ENCODE measurements at places on chromosomes 4 and X.
A peak's percentile ranks its signal among the peaks of the same experiment; 100 is the strongest.

- DNase-seq = no peak
These were observed 151.2 kb downstream of the SPATA18 start for GRCh38 chr4:52202251-52202779.

DNA sequence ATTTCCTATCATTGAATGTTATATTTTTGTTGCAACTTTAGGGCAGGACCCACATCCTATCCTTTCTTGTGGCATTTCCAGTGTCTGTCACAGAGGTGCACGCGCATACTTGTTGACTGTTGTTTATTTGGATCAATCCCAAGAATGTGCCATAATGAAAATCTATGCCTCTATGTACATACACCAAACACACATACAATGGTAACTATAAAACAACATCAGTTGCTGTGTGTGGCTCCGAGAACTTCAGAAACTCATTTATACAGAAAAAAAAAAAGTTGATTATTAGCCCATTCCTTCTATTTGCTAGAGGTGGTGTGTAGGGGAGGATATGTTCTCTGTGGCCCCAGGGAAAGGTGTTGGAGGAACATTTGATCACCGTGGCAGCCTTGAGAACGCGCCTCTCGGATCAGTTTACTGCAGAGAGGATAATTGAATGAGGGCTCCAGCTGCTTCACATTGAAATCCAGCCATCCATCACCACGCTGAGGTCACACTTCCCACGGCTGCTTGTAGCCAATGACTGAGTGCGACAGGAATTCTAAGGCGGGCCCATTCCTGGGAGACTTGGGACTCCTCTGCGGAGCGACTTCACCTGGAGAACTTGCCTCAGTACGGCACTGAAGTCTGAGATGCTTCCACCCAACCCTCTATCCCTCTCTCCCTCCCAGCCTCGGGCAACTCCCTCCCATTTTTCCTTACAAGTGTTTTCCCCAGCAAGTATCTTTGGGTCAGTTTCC, 19.5 kb downstream of the SMPX start:
- DNase-seq = peak; percentile 75

DNA sequence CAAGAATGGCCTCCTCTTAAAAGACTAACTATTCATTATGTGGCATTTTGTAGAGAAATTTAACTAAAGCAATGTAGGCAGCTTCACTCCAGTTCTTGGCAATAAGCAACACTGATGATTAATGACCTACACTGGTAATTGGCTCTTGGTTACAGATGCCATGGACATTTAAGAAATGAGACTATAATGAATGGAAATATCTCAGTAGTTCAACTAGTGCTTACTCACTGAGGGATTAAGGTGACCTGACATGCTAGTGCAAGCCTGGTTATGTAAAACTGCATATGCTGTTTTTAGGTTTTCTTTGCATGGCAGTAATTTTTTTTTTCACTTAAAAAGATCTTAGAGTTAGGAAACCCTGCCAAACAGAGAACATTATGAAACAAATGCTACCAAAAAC, 152.7 kb upstream of the AADAT start:
- DNase-seq = no peak

- DNase-seq = no peak
These were observed 27.0 kb upstream of the TMEM131L start for GRCh38 chr4:153438916-153439756.

- no peak for DNase-seq
These were observed 27.7 kb upstream of the FGF2 start for GRCh38 chr4:122798917-122799316.

DNA sequence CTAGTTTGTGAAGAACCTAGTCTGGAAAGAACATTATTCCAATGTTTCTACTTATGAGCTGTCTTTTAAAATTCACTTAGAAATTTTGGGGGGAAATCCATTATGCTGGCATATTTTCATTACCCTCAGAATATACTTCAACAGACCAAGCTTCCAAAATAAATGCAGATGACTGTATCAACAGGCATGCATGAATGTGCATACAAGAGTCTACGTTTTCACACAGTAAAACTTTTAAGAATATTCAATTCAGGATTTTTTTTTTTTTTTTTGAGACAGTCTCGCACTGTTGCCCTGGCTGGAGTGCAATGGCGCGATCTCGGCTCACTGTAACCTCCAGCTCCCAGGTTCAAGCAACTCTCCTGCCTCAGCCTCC, 49.7 kb downstream of the ABCG2 start:
- DNase-seq = no peak

DNA sequence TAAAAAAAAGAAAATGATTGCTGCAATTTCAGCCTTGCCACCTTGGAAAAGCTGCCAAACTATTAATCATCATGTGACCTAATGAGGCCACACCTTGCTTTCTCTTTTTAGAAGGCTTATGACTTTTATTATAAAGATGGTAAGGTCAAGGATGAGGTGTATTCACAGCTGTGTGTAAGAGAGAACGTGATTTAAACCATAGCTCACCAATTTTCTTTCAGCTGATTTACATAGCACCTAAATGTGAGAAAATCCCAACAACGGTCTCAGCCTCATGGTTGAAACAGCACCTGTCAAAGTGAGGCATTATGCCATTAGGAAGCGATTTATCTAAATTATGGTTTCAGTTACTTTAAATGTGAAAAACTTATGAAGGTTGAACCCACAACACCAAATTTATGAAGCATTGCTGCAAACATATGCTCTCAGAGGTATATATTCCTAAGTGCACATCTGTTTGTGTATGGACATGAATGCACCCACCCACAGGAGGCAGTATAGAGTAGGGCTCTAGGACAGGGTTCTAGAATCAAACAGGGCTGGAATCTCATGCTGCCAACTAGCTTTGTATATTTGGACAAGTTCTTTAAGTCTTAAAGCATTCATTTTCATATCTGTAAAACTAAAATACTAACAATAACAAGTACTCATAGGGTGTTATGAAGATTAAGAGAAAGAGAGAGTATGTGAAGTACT, 40.7 kb downstream of the ANXA3 start:
- DNase-seq = peak; percentile 30

DNA sequence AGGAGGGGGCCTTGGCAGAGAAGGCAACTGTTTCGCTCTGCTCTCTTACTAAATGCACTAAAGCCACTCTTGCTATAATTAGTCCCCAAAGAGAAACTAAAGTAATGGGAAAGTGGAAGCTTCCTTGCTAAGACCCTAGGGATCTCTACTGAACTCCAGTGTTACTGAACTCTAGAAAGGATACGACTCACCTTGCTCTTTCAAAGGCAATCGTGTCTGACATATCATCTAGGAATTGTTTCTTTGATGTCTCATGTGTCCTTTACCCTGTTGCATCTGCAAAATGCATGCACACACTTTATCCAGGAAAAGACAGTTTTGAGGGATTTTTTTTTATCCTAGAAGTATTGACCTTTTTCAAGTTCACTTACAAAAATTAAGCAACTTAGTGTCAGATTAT, 148.1 kb upstream of the FAM9B start:
- DNase-seq = no peak

All from HEK293T (cell line).